Psoas muscle (tissue), 8 donors: ENCODE measurements at places on chromosomes 1 and 21. TPM values are rescaled to one million over a fixed set of nuclear protein-coding genes. Genes with fewer than 3 reads are reported as not detected.

GRCh38 chr21:40886931-40887330 lies 40.0 kb upstream of the DSCAM start:
- no peaks in the 10 kb centered on the region for H3K4me1 ChIP-seq
- no peak for DNase-seq
- H3K36me3 ChIP-seq, result no peaks in the 10 kb centered on the region
- no peak overlapping the region for H3K27ac ChIP-seq
- no peak overlapping the region for H3K4me3 ChIP-seq

GRCh38 chr1:29398431-29398830 lies 162.1 kb downstream of the PTPRU start:
- no peak overlapping the region for H3K27ac ChIP-seq
- no peaks in the 10 kb centered on the region for H3K27me3 ChIP-seq
- H3K36me3 ChIP-seq, result no peaks in the 10 kb centered on the region
- DNase-seq, result no peak
- H3K4me1 ChIP-seq, result no peaks in the 10 kb centered on the region
- no peak overlapping the region for H3K4me3 ChIP-seq

GRCh38 chr1:230278871-230279582 lies 147.1 kb downstream of the PGBD5 start:
- H3K4me1 ChIP-seq, result no peaks in the 10 kb centered on the region
- H3K27me3 ChIP-seq, result no peaks in the 10 kb centered on the region

DNA sequence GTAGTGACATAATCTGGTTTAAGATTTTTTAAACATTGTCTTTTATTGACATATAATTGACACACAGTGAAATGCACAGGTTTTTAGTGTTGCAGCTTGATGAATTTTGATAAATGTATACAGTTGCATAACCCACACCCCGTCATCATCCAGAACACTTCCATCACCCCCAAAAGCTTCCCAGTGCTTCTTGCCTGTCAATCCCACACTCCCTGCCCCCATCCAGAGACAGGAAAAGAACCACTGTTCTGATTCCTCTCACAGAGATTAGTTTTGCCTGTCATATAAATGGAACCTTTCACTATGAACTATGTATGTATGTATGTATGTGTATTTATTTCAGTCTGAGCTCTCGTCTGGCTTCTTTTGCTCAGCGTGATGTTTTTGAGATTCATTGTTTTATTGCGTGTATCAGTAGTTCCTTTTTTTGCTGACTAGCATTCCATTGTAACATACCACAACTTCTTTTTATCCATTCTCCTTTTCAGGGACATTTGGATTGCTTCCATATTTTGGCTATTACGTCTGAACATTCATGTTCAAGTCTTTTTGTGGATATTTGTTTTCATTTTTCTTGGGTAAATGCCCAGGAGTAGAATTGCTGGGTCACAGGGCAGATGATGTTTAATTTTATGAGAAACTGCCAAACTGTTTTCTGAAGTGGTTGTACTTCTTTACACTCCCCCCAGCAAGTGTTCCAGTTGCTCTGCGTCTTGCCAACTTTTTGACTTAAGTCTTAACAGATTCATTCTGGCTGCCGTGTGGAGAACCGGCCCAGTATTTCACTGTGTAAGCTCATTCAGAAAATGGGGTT lies 8.7 kb downstream of the UBIAD1 start:
- peaks cover 51% of the 10 kb centered on the region for H3K36me3 ChIP-seq
- peaks cover 21% of the 10 kb centered on the region for H3K4me1 ChIP-seq
- H3K27ac ChIP-seq, result no peak overlapping the region
- no peak for DNase-seq
- no peaks in the 10 kb centered on the region for H3K27me3 ChIP-seq

DNA sequence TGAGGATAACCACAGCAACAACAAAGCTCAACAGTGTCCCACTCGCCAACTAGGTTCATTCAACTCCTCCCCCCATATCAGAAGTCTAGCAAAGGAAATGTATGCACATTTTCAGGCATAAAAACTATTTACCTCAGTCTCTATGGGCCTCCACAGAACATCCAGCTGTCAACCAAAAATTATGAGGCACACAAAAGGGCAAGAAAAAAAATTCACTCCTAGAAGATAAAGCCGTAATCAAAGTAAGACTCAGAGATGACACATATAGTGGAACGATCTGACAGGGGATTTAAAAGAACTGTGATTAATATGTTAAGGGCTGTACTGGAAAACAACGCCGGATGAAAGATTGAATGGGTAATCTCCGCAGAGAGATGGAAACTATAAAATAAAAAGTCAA lies 158.7 kb downstream of the NTPCR start:
- no peaks in the 10 kb centered on the region for H3K36me3 ChIP-seq
- H3K4me1 ChIP-seq, result peaks cover 23% of the 10 kb centered on the region
- no peak overlapping the region for H3K27ac ChIP-seq
- H3K4me3 ChIP-seq, result no peak overlapping the region

DNA sequence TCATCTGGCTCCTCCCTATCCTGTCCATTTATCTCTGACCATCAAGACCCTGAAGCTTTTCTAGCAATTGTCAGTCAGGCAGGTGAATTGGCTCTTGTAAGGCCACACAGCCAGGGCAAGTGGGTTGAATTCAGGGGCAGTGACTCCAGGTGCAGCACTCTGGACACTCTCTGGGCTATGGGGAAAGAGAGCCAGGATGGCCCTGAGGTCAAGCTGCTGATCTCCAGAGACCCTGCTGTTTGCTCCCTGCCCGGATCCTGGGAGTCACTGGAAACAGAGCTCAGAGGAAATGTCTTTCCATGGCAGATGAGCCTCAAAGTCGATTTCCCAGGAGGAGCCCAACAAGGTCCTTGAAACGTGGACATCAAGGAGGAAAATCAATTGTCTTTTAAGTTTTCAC lies 184.4 kb downstream of the C1orf94 start:
- H3K27me3 ChIP-seq, result peaks cover 4% of the 10 kb centered on the region
- H3K4me3 ChIP-seq, result no peak overlapping the region
- H3K36me3 ChIP-seq, result no peaks in the 10 kb centered on the region
- H3K4me1 ChIP-seq, result no peaks in the 10 kb centered on the region

DNA sequence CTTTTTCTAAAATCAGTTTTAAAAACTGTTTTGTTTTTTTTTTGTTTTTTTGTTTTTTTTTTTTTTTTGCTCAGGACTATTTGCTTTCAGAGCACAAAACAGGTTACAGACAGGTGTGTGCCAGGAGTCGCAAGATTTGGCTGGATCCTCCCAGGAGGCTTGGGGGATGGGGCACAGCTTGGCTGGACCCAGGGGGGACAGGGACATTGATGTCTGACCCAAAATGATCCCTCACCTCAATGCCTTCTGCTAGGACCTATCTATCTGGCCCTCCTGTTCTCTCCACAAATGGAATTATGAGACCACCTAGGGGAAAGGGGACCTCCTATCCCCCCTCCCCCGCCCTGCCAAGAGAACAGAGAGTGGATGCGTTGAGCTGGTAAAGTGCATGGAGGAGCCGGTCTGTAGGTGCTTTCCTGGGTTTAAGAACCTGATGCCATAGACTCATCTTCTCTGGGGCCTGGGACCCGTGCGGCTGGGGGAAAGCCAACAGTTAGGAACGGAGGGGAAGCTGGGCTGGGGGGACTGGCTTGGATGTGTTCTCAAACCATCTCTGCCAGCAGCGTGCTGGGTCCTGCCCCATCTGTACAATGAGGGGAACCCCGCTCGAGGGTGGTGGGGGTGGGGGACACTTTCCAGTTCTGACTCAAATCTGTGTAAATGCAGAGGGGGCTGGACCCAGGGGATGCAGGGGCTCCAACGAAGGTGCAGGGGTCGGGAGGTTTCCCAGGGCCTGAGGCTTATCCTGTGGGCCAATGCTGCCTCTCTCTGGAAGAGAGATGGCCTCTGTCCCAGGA lies 28.9 kb downstream of the RUNX3 start:
- H3K27ac ChIP-seq, result no peak overlapping the region
- H3K4me1 ChIP-seq, result no peaks in the 10 kb centered on the region
- no peaks in the 10 kb centered on the region for H3K36me3 ChIP-seq
- H3K4me3 ChIP-seq, result no peak overlapping the region
- no peak for DNase-seq

SLAMF1 gene
- 0.11 TPM for total RNA-seq

LRRC38 gene
- 7.0 TPM for total RNA-seq

STIL gene
- 0.48 TPM for total RNA-seq

GUCA2A gene
- total RNA-seq, result not detected

NBPF4 gene
- total RNA-seq, result not detected
